ENCODE measurements at places on chromosomes 11 and 22.

DNA sequence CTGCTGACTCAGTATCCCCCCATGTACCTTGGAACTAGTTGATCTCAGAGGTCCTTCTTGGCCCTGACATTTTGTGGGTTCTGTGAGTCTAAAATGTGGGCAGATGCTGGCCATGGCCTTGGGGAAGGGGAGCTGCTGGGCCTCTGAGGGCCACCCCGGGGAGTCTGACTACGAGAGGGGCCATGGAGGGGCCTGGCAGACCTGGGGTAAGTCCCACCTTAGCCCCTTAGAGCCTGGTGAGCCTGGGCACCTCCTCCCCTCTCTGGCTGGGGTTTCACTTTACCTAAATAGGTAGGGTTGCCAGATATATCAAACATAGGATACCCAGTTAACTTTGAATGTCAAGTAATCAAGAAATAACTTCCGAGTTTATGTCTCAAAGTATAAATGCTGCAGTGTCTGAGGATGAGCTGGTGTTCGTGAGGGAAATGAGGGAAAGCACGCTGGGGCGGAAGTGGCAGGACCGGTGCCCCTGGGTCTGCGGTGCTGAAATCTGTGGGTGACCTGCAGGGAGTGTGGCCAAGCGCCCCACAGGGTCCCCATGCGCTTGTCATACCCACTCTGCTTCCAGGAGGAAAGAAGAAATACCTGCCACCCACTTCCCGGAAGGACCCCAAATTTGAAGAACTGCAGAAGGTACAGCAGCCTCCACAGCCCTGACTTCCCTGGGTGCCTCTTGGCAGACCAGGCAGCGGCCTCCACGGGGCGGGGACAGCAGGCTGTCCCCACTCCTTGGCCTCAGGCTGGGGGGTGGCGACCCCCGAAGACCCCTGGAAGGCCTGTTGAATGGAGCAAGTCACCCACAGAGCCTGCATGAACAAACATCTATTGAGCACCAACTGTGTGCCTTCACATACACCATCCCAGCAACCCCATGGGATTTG is 4.8 kb downstream of the PARVG start:
- no peak for DNase-seq

DNA sequence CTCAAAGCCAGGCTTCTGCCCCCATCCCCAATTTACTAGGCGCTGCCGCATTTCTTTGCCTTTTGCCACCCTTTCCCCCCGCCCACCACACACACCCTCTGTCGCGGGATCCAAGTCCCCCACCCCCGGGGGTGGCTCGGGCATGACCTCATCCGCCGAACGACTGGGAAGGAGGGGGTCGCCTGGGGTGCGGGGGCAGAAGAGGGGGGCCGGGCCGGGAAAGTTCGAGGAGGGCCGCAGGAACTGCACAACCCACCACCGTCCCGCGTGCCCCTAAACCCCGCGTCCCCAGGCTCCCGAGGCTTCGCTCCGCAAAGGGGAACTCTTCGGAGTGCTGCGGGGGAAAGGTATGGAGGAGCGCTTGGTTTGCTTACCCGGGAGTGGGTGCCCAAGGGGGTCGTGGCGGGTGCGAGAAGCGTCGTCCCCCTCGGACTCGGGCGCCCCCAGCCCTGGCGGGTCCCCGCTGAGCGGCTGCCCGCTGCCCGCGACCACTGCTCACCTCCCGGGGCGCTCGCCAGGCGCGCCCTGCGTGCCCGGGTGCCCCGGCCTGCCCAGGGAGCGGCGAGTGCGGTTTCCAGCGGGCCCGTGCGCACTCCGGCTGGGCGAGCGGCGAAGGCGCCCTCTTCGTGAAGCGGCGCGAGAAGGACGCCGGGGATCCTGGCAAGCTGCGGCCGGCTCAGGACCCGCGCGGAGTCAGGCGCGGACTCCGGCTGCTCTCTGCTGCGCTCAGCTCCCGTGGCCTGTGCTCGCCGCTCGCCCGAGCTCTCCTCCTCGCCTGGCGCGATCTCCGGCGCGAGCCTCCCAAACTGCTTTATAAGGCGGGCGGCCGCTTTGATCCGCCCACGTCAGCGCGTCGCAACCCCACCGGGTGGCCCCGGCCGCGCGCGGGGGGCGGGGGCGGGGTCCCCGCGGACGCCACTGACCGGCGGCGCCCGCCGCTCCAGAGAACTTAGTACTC is 4.0 kb upstream of the WNT11 start:
- no peak for DNase-seq

DNA sequence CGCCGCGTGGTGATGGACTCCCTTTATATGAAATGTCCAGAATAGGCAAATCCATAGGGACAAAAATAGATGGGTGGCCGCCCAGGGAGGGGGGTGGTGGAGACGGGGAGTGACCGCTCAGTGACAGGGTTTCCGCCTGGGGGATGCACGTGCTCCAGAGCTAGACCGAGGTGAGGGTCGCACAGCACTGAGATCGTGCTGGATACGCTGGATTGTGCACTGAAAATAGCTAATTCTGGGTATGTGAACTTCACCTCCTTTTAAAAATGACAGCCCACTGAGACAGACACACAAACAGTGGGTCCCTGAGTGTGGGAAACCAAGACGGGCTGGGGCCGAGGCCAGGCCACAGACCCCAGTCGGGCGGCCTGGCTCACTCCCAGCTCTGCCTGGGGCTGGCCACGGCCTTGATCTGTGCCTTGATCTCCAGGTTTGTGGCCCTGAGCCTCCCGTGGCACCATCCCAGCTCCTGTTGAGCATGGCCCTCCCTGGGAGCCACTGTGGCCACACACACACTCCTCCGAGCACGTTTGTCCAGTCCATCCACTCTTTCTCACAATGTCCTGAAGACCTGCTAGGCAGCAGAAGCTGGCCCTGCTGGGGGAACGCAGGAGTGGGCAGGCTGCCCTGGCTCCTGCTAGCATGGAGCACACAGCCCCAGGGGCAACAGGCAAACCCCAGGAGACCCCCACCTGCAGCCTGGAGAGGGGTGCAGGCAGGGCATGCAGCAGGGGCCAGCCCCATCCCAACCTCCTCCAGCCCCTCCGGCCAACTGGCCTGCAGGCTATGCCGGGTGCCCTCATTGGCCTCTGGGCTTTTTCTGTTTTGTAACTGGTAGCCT is 41.0 kb upstream of the TH start:
- peak; percentile 62 for DNase-seq

GRCh38 chr11:111303461-111303860 is 5.1 kb downstream of the POU2AF3 start:
- no peak for DNase-seq

GRCh38 chr11:76167590-76167989 is 38.7 kb downstream of the WNT11 start:
- DNase-seq = no peak

DNA sequence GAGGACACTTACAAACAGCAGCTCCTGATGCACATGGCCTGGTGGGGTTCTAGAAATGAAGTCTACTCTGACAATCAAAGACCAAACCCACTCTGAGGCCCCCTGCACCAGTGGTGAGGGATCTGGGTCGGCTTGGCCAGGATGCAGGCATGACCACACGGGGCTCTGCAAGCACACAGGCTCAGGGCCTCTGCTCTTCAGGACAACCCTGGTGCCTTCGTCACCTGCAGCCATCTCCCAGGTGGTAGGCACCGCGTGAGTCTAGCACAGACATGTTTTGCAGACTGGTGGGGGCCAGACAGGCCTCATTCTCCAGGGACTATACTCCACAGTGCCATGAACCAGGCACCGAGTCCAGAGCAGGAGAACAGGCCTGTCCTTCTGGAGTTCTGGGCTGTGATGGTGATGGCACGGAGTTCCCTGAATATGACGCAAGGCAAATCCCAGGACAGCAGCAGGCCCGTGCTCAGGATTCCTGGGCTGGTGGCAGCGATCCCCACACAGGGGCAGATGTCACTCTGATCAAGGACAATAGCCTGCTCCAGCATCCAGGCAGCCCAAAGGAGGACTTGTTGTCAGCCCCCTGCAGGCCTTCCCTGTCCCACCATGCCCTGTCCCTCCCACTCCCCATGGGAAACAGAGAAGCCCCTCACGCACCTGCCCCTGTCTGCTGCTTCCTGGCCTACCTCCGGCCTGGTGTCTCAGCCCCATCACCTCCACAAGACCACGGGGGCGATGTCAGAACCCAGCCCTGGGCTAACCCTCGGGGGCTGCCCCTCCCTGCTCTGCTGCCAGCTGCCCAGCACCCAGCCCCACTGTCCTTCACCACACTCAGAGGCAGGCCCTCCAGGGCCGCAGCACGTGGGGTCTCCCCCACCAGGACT is 36.1 kb downstream of the GNB1L start:
- no peak for DNase-seq

DNA sequence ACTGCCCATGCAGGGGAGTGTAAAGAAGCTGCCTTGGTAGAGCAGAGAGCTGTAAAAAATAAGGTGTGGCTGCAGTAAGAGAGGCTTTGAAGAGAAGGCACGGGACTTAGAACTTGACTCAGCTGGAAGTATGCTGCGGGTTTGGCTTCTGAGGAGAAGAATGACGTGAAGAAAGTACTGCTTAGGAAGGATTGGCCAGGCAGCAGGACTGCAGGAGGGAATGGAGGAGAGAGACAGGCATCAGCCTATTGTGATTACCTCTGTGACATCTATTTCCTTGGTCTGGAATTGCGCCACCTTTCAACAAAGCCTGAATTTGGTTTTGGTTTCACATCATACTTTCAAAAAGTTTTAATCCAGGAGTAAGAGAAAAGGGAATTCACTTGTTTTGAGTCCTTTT is 22.5 kb downstream of the PRRG4 start:
- no peak for DNase-seq
